CMK (cell line): ENCODE measurements at places on chromosomes 7 and 10.

DNA sequence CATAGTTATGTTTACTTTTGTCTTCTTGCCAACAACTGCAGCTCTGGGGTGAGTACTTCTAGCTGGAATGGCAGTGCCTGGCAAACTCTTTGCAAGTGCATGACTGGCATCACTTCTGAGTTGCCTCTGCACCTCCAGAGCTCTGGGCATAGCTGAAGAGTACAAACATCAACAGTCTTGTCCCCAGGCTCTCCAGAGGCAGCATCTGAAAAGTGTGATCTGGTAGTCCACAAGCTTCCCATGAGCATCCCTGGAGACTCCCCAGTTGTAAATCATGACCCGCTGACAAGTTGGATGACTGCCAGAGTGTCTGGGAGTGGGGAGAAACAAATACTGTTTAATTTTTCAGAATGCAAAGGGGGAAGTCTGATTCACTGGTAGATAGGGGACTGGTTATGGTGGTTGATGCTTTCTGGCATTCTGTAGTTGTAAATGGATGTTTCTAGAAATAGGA, 138.9 kb upstream of the CDK13 start:
- peak; percentile 27 for DNase-seq

GRCh38 chr10:11489591-11489990, 121.9 kb downstream of the USP6NL start:
- no peak for DNase-seq

GRCh38 chr7:32447218-32447617, 43.0 kb downstream of the LSM5 start:
- DNase-seq, result no peak

GRCh38 chr10:126004752-126005151, 108.4 kb downstream of the FANK1 start:
- DNase-seq, result no peak

GRCh38 chr10:101481256-101481655, 106.8 kb downstream of the POLL start:
- DNase-seq, result no peak

GRCh38 chr7:87047-87446, 105.3 kb upstream of the FAM20C start:
- no peak for DNase-seq

DNA sequence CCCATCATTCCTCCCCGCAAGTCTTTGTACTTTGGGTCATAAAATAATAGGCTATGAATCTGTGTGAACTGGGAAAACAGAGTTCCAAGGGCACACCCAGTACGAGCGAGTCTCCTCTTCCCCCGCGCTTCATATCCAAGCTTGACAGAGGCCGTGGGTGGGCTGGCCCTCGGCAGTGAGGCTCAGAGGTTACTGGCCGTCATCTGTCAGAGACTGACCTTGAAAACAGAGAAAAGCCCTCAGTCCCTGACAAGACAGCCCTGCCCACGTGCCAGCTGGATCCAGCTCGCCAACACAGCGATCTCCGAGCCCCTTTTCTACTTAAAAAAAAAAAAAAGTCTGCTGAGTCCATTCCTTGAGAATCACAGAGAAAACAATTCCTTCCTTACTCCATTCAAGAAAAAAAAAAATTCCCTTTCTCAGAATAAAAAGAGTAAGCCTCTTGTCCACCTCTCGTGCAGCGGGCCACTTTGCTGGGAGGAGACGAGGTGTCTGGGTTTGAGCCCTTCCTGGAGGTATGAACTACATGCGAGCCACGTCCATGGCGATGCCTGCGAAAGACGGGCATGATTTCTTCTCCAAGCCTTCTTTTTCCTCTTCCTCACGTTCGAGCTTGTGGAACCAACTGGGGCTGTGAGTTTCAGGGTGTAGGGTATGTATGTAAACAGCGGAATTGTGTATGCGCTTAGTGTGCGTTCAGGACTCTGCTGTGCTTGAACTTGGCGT, 744 bp upstream of the BICC1 start:
- no peak for DNase-seq

DNA sequence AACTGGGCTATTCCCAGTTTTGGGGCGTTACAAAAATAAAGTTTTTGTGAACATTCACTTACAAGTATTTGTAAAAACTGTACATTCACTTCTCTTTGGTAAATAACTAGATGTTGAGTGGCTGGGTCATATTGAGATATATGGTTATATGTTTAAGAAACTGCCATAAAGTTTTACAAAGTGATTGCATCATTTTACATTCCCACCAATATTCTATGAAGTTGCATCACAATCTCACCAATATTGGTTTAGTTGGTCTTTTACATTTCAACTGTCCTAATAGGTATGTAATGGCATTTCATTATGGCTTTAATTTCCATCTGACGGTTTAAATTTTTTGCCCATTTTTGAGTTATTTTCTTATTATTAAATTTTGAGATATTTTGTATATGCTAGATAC, 251.7 kb upstream of the GNAI1 start:
- no peak for DNase-seq

DNA sequence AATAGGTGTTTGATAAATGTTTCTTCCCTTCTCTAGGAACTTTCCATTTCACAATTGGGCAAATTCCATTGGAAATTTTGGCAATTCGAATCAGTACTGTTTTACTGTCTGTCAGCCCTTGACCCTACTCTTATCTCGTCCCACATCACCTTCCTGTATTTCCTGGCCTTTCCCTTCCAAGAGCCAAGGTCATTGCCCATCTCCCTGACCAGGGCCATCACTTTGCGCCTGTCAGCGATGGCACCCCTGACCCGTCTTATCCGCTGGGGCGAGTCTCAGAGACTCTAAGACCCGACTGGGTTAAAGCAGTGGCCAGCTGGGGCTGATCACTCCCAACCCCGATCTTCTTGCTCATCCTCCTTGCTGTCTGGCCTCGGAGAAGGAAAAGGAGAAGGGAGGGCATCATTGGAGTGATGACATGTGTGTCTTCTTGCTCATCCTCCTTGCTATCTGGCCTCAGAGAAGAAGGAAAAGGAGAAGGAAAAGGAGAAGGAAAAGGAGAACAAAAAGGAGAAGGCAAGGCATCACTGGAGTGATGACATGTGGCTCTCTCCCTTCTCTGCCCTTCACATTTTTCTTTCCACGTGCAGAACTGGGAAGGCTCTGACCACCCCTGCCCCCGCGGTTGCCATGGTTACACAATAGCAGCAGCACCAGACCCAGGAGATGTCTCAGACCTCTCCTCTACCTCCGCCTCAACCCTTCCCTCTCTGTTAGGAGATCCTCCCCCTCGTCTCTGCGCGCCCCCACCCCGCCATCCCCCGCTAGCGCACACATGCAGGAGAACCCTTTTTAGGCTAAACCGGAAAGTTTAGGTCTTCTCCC, 2.0 kb downstream of the SEMA3D start:
- DNase-seq, result no peak

- no peak for DNase-seq
These were observed 192.3 kb upstream of the PITRM1 start for GRCh38 chr10:3364768-3365480.

GRCh38 chr7:154975984-154976383, 26.9 kb downstream of the PAXIP1 start:
- no peak for DNase-seq

- DNase-seq, result no peak
These were observed 250.6 kb downstream of the KLF6 start for GRCh38 chr10:3534433-3534832.

DNA sequence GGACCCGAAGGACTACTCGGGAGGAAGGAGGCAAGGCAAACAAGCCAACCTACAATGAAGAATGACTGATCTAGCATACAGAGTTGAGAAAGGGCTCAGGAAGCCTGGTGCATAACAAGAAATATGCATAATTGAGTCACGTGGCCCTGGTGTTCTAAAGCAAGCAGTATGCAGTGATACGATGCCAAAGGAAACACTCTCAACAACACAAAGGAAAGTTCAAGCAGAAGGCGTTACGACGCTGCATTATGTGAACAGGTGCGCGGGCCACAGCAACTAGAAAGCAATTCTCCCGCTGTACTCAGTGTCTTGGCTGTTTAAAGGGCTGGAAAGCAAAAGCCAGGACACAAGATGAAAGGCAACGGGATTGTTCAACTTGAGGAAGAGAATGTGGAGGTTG, 100.8 kb downstream of the PRTFDC1 start:
- DNase-seq, result no peak
